ENCODE measurements at places on chromosomes 16 and 17. TPM values are rescaled to one million over a fixed set of nuclear protein-coding genes. Genes with fewer than 3 reads are reported as not detected.

The FOXJ1 gene
- 0.46 TPM for total RNA-seq

The ADAT1 gene
- 39.0 TPM for total RNA-seq

The HBA2 gene
- total RNA-seq = not detected

The KRTAP9-4 gene
- total RNA-seq = not detected

The PRDM7 gene
- not detected for total RNA-seq

The OR3A3 gene
- total RNA-seq = not detected

The ADGRG3 gene
- total RNA-seq = 0.84 TPM

The CYB561 gene
- total RNA-seq = 0.27 TPM

The PDP2 gene
- total RNA-seq = 65.1 TPM

The ARHGAP23 gene
- total RNA-seq = 0.43 TPM

The ACSM5 gene
- not detected for total RNA-seq
